Dermis blood vessel endothelial cell (primary cell): ENCODE measurements at places on chromosomes 2 and 18. TPM values are rescaled to one million over a fixed set of nuclear protein-coding genes. Genes with fewer than 3 reads are reported as not detected.

CIB4 gene
- not detected in 2 replicates for total RNA-seq

CABYR gene
- 1.0 and 3.1 TPM in 2 replicates for total RNA-seq

MARCHF7 gene
- 174 and 193 TPM in 2 replicates for total RNA-seq

DPP4 gene
- 84.1 and 175 TPM in 2 replicates for total RNA-seq

RGPD4 gene
- not detected in 2 replicates for total RNA-seq

PDCD1 gene
- total RNA-seq: not detected in 2 replicates

TNFAIP6 gene
- total RNA-seq: under 0.01 TPM in 1 of 2 replicates, not detected in the other

HOXD3 gene
- 19.2 and 54.6 TPM in 2 replicates for total RNA-seq

FKBP1B gene
- 9.9 and 14.5 TPM in 2 replicates for total RNA-seq

MRO gene
- total RNA-seq: under 0.01 TPM in 1 of 2 replicates, not detected in the other

PLCD4 gene
- total RNA-seq: 1.7 and 4.7 TPM in 2 replicates

MARCHF4 gene
- 1.5 TPM in 2 replicates for total RNA-seq

TM4SF20 gene
- not detected in 2 replicates for total RNA-seq

ATP6V1B1 gene
- not detected in 2 replicates for total RNA-seq

TLX2 gene
- 0.17 TPM in 1 of 2 replicates, not detected in the other for total RNA-seq

ELAC1 gene
- total RNA-seq: 5.3 and 7.5 TPM in 2 replicates

EGR4 gene
- not detected in 2 replicates for total RNA-seq

SMC6 gene
- total RNA-seq: 30.0 and 32.4 TPM in 2 replicates

HOXD12 gene
- not detected in 2 replicates for total RNA-seq

RTP5 gene
- not detected in 2 replicates for total RNA-seq

SRD5A2 gene
- not detected in 2 replicates for total RNA-seq

GKN1 gene
- total RNA-seq: not detected in 2 replicates
